ENCODE measurements at places on chromosomes 11 and 22.
A peak's percentile ranks its signal among the peaks of the same experiment; 100 is the strongest.

GRCh38 chr11:36364551-36365325 is 68.7 kb downstream of the PRR5L start:
- DNase-seq = no peak

- no peak for DNase-seq
Observed at GRCh38 chr11:127815331-127815730, 772.0 kb downstream of the ETS1 start.

GRCh38 chr11:95257456-95257971 is 26.5 kb upstream of the SESN3 start:
- no peak for DNase-seq

DNA sequence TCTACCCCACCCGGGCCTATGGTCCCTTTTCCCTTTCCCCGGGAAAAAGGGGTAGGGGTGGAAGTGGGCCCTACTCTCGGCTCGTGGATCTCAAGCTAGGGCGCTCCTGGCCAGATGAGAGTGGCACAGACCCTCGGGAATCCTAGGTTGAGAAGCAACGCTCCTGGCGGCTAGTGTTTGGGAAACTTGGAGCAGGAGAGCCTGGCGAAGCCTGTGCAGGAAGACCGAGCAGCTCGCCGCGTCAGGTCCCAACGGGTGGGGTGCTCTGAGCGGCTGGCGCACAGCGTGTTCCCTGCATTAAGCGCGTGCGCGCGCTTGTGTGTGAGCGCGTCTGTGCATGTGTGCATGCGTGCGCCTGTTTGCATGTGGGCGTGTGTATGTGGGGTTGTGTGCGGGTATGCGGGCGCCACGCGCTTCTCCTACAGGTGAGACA is 7.1 kb upstream of the FLI1 start:
- peak; percentile 77 for DNase-seq

DNA sequence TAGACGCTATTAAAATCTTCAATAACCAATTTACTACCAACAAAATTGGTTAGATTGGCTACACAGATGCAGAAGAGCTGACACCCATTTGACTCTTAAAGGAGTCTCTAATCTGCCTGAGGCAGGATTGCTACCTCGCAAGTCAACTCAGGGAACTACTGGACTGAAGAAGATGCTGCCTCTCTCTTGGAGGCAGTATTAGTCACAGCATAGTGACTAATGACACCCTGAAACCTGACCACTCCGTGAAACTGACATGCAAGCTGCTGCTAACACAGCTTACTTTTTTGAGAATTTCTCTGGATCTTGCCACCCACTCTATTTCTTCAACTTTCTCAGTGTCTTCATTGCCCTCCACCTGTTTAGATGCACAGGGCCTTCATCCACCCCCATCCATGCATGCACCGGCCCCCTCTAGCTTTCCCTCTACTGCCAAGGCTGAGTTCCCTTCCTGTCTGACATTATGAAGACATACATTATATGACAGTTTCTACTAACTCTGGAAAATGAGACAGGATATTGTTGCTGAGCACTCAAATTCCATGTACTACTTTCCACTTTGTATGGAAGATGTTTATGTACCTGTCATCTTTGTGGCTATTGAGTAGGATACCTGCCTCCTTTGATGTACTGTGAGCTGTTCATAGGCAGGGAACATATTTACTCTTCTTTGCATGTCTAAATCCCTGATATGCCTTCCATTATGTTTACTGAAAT is 183.2 kb downstream of the MSANTD4 start:
- DNase-seq = no peak

All from activated naive CD4-positive, alpha-beta T cell treated with anti-CD3 and anti-CD28 coated beads, Interleukin-2, amount 50 U/mL, for 16 hours (primary cell).